ENCODE measurements at places on chromosomes 11 and 22.

- DNase-seq, result peak; percentile 94
Measured at GRCh38 chr11:59145534-59145933, 2.9 kb downstream of the FAM111A start.

- DNase-seq, result no peak
Measured at GRCh38 chr11:55726715-55727324, 46.4 kb upstream of the OR5D13 start.

GRCh38 chr11:73198677-73199076, 19.4 kb upstream of the P2RY2 start:
- peak; percentile 48 for DNase-seq

GRCh38 chr11:12684816-12685215, 10.6 kb downstream of the TEAD1 start:
- DNase-seq, result no peak

GRCh38 chr11:124069429-124070401, 28.6 kb upstream of the OR10G7 start:
- DNase-seq, result peak; percentile 51

DNA sequence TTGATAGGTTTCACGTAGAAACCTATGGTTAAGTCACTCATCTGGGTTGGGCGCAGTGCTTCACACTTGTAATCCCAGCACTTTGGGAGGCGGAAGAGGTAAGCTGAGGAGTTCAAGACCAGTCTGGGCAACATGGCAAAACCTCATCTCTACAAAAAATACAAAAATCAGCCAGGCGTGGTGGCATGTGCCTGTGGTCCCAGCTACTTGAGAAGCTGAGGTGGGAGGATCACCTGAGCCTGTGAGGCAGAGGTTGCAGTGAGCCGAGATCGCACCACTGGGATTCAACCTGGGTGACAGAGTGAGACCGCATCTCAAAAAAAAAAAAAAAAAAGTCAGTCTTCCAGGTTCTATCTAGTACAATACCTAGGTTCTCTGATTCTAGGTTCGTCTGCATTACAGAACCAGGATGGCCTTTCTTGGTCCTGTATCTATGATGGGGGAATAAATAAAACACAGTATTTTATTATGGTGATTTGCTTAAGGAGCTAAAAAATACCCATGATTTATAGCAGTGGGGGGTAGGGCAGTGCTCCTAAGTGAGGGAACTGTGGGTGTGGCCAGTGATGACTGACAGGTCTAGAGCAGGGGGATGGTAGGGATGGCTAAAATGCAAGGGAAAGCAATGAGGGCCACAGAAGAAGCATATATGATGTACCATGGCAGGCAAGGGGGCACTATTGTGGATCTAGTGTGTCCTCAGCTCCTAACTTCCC, 65.5 kb upstream of the NUP160 start:
- DNase-seq, result no peak

- peak; percentile 28 for DNase-seq
Measured at GRCh38 chr11:102810950-102811660, 13.1 kb upstream of the MMP1 start.

GRCh38 chr11:66139817-66140404, 69.8 kb downstream of the PACS1 start:
- DNase-seq, result no peak

DNA sequence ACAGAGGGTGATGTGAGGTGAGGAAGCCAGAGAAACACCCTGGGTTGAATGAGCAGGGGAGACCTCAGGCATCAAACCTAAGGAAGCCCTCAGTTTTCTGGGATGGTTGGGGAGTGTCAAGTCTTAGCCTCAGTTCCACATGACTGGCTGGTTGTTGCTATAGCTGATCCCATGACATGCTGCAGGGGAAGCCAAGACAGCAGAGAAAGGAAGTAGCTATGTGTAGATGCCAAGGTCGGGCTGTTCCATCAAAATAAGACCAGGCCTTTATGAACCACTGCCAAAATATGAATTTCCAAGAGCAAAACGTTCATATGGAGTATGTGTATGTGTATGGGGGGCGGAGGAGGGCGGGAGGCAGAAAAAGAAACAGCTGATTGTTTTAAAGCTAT, 11.6 kb downstream of the CD59 start:
- DNase-seq, result peak; percentile 57

- peak; percentile 53 for DNase-seq
Measured at GRCh38 chr11:16788141-16789062, 50.0 kb downstream of the C11orf58 start.

DNA sequence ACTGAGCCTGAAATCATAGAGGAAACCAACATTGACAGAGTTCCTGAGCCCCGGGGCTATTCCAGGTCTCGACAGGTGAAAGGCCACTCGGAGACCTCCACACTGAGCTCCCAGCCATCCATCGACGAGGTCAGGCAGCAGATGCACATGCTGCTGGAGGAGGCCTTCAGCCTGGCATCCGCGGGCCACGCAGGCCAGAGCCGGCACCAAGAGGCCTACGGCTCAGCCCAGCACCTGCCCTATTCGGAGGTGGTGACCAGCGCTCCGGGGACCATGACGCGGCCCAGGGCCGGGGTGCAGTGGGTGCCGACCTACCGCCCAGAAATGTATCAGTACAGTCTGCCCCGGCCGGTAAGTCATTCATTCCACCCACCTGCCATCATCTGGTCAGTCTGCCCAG, 54.9 kb downstream of the C11orf91 start:
- no peak for DNase-seq

- no peak for DNase-seq
Measured at GRCh38 chr11:101477926-101478325, 105.9 kb downstream of the TRPC6 start.

DNA sequence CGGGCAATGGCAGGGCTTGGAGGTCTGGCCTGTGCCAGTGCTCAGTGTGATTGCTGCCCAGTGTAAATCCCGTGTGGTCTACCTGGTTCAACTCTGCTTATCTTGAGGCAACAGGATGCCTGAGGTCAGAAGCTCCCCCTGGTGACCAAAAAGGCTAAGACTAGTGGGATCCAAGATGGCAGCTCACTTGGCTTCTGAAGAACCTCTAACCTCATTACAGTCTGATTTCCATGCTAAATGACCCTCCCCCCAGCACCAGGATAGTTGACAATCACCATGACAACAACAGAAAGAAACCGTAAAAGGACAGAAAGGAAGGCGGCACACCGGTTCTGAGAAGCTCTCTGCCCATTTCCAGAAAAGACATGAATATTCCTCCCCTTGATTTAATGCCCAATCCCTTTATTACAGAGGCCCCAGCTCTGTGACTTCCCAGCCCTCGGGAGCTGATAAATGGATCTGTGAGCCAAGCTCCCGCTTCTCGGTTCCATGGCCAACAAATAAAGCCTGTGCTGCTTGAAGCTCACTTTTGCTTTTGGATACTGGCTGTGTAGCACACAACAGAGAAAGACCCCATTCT, 398.4 kb downstream of the CTTN start:
- DNase-seq, result no peak

- DNase-seq, result no peak
Measured at GRCh38 chr11:2092464-2092910, 46.7 kb downstream of the IGF2 start.

- DNase-seq, result no peak
Measured at GRCh38 chr22:31477329-31477728, 12.3 kb downstream of the EIF4ENIF1 start.

DNA sequence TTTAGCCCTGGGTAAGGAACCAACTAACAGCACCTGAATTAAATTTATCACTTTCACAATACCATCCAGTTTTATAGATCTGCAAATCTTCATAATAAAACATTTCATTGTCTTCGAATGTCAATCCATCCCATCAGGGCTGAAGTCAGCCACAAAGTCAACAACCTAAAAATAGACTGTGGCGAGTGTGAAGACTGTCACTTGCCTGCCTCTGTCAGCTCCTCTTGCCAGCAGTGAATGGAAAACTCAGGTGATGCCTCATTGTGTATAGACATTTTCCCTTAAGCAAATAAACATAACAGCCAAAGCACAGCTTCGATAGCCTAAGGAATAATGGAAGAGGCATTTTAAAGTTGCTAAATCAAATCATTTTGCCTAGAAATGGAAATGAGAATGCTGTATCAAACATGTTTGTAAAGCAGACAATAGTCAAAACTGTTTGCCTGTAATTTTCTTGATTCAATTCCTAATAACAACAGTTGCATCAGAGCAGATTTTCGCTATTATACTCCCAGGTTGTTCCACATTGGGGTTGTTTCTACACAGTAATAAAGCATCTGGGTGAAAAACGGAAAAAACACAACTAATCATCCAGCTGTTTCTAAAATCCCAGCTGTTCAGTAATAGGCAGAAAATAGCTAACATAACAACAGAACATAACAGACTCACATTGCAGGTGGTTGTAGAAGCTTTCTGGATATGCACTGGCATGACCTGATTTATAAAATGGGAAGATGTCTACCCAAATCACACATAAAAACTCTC, 15.7 kb downstream of the KCNA4 start:
- DNase-seq, result no peak

DNA sequence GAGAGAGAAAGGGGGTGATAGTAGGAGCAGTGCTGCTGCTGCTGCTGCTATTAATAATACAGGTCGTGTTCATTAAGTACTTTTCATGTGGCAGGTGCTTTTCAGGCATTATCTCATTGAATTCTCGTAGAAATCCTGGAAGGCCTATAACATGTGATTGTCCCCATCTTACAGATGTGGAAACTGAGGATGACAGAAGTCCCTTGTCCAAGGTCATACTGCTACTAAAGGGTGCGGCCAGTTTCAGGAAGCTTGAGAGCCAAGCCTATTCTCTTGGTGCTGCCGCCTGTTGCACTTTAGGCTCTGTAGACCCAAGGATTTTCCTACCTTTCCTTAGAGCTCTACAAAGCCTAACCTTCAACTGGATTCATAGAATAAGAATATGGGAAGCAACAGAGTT, 193.3 kb downstream of the DBX1 start:
- DNase-seq, result no peak

DNA sequence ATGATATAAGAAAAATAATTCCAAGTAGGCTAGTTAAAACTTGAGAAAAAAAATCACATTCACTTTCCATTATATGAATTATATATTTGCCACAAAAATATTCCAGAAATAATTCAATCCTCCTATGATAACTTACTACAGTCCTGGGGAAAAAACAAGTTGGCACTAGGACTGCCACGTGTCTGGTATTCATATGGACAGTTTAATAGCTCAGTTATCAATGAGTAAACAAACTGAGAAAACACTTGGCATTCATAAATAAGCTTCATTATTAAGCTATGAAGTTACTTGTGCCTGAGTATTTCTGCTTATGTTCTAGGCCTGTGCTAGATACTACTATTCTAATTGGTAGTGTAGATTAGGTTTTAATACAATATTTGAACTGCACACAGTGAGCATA, 22.5 kb upstream of the MAML2 start:
- no peak for DNase-seq

DNA sequence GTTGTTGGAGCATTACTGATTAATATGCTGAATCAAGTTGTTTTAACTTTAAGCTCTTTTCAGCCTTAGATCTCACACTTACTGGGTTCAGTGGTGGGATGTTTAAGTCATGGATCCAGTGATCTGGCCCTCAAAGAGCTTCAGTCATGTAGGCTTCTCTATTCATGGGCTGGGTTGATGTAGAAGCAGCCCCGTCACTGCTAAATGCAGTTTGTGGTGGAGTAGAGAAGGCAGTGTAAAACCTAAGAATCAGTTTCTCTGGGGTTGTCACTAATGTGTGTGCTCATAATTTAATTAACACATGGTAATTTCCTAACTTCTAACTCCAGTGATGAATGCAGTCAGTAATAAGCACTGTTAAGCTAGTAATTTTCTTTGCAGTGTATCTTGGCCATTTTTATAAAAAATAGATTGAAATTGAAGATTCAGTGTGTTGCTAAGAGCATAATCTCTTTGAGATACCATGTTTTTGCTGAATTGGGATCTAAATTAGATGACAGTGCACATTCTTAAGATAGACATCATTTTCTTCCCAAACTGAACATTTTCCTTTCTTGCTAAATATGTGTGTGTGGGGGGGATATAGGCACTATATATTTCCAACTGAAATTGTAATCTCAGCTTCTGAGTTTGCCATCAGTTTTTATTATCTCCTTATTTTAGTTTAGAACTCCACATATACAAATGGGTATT, 9.0 kb downstream of the SPCS2 start:
- no peak for DNase-seq

GRCh38 chr11:79940165-79940564, 499.3 kb upstream of the TENM4 start:
- DNase-seq, result no peak

DNA sequence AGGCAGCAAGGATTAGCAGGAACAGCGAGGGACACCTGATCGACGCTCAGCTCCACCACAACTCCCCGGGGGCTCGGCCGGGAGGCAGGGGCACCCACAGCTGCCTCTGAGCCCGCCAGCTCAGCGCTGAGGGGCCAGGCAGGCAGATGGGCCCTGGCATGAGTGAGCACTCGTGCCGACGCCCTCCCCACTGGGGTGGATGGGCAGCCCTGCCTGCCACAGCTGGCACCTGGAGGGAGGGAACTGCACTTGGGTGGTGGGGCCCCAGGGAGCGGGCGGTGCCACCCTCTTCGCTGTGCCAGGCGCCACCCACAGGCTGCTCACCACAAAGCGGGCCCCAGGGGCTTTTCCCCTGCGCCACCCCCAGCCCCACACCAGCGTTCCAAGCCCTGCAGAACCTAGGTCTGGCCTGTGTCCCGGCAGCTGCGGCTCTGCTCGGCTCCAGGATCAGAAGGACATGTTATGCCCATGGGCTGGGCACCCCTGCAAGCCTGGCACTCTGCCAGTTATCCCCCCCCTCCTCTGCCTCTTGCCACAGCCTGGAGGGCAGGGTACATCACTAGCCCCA, 28.8 kb downstream of the WNT7B start:
- no peak for DNase-seq

- DNase-seq, result no peak
Measured at GRCh38 chr22:29806196-29806595, 31.9 kb downstream of the ASCC2 start.

GRCh38 chr11:27227736-27228135, 135.3 kb downstream of the CCDC34 start:
- DNase-seq, result no peak
